ENCODE measurements at places on chromosomes 12 and 14. TPM values are rescaled to one million over a fixed set of nuclear protein-coding genes. Genes with fewer than 3 reads are reported as not detected.
A peak's percentile ranks its signal among the peaks of the same experiment; 100 is the strongest.

DNA sequence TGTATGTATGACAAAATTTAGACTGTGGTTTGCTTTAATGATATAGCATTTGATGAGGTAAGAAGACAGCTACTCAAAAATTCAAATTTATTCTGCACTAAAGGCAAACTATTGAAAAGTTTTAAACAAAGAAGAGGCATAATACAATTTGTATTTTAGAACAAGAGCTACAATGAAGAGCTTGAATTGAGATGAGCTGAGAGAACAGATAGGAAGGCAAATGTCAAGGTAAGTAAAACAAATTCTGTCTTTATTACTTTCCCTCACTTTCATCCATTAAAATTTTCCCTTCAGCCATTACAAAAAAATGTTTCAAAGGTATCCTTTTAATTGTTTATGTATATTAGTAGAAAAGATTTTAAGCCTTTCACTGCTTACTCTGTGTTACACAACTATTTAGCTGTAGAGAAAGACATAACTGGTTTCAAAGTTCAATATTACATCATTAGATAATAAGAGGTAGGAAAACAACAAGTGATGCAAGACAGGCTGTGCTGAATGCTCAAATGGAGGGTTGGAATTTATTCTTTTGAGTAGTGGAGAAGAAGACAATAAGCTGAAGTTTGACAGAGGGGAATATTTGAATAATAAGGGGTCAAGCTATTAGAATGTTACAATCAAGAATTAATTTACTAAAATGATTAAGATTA, 1334.1 kb downstream of the FSCB start:
- H3K27ac ChIP-seq, result no peak overlapping the region
- H3K4me3 ChIP-seq, result no peak overlapping the region
- no peaks in the 10 kb centered on the region for H3K4me1 ChIP-seq
- H3K36me3 ChIP-seq, result no peaks in the 10 kb centered on the region

GRCh38 chr12:47370421-47370820, 290.7 kb upstream of the AMIGO2 start:
- H3K27ac ChIP-seq, result no peak overlapping the region
- ATAC-seq, result no peak
- H3K36me3 ChIP-seq, result no peaks in the 10 kb centered on the region
- no peaks in the 10 kb centered on the region for H3K27me3 ChIP-seq

DNA sequence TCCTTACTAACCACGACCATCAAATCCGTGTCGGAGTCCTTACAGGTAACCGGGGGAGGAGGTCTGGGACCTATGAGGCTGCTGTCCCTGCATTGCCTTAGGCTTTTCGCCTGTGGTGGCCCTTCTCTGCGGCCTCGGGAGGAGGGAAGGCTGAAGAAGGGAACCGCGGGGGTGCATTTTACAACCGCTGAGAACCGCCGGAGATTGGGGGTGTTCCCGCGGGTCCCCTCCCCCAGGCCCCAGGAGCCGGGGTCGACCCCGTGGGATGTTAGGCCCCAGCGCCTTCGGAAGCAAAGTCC, 549 bp downstream of the GPHN start:
- H3K36me3 ChIP-seq, result no peaks in the 10 kb centered on the region
- H3K27me3 ChIP-seq, result no peaks in the 10 kb centered on the region
- peak overlapping the region; percentile 96 for H3K4me3 ChIP-seq
- peaks cover 15% of the 10 kb centered on the region for H3K4me1 ChIP-seq

GRCh38 chr12:132560614-132561426, 49.6 kb downstream of the LRCOL1 start:
- H3K4me3 ChIP-seq, result peak overlapping the region; percentile 44
- no peaks in the 10 kb centered on the region for H3K27me3 ChIP-seq
- no peaks in the 10 kb centered on the region for H3K4me1 ChIP-seq
- ATAC-seq, result peak; percentile 59

The CCDC175 gene
- not detected for total RNA-seq

DNA sequence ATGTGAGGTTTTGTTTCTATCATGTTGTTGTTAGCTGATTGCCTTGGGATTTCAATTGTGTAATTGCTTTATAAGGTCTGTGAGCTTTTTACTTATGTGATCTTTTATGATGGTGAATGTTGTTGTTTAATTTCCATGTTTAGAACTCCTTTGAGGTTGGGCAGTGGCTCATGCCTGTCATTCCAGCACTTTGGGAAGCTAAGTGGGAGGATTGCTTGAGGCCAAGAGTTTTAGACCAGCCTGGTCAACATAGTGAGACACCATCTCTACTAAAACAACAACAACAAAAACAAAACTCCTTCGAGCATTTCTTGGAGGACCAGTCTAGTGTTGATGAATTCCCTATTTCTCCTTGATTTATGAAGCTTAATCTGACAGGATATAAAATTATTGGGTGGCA, 102.1 kb upstream of the PMCH start:
- H3K36me3 ChIP-seq, result no peaks in the 10 kb centered on the region
- no peaks in the 10 kb centered on the region for H3K27me3 ChIP-seq
- no peak overlapping the region for H3K27ac ChIP-seq
- no peaks in the 10 kb centered on the region for H3K4me1 ChIP-seq

DNA sequence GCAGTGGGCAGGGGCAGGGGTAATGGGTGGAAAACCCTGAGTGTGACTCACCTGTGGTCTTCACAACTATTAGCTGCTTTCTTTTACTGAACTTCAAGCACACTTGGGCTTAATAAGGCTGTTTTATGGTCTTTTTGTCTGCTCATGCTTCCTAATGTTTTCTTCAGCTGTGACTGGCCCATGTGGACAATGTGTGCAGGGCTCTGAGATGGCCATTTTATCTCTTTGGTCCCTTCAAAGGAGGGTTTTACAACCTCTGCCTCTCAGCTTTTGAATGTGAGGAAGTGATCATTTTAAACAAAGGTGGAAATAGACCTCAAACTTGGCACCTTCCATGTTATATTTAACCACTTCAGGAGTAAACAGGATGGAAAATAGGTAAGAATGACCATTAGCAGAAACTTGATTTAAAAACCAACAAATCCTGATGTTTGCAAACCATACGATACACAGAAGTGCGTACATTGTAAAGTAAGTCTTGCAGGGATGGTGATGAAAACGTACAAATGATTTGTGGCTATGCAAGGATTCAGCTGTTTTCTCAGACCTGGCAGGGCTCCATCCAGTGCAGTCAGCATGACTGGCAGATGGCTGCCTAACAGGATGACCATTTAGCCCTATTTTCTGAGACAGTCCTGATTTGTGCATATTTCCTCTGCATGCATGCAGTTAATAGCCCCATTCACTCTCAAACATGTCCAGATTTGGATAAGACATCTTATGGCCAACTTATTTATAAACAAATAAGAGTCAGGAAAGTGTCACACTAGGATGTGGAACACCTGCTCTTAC, 103.2 kb downstream of the SLC38A4 start:
- H3K27me3 ChIP-seq, result peaks cover 12% of the 10 kb centered on the region
- H3K36me3 ChIP-seq, result no peaks in the 10 kb centered on the region
- no peak for ATAC-seq
- no peak overlapping the region for H3K4me3 ChIP-seq
- no peaks in the 10 kb centered on the region for H3K4me1 ChIP-seq

DNA sequence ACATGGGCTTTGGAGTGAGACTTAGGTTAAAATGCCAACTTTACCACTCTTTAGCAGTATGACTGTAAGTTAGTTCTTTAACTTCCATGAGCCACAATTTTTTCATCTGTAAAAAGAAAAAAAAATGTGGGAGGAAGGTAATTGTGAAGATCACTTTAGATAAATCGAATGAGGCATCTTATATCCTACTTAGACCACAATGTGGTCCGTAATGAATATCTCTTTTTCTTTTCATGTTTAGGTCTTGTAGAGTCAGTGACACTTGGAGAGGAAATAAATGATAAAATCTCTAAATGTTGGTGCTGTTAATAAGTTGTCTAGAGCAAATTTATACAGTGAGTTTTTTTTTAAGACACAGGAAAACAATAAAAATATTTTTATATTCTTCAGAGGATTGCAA, 34.3 kb downstream of the RGS6 start:
- H3K27ac ChIP-seq, result no peak overlapping the region
- ATAC-seq, result peak; percentile 48
- H3K36me3 ChIP-seq, result no peaks in the 10 kb centered on the region
- H3K4me1 ChIP-seq, result no peaks in the 10 kb centered on the region
- H3K27me3 ChIP-seq, result peaks cover 15% of the 10 kb centered on the region
- no peak overlapping the region for H3K4me3 ChIP-seq

GRCh38 chr14:100568164-100568997, 18.8 kb downstream of the BEGAIN start:
- no peak overlapping the region for H3K27ac ChIP-seq
- no peaks in the 10 kb centered on the region for H3K4me1 ChIP-seq
- peaks cover 32% of the 10 kb centered on the region for H3K27me3 ChIP-seq
- H3K36me3 ChIP-seq, result no peaks in the 10 kb centered on the region
- ATAC-seq, result no peak
- no peak overlapping the region for H3K4me3 ChIP-seq

- ATAC-seq, result no peak
- peaks cover 31% of the 10 kb centered on the region for H3K4me1 ChIP-seq
- H3K36me3 ChIP-seq, result no peaks in the 10 kb centered on the region
- no peak overlapping the region for H3K4me3 ChIP-seq
Measured at GRCh38 chr14:89635615-89636014, 218.6 kb upstream of the FOXN3 start.

DNA sequence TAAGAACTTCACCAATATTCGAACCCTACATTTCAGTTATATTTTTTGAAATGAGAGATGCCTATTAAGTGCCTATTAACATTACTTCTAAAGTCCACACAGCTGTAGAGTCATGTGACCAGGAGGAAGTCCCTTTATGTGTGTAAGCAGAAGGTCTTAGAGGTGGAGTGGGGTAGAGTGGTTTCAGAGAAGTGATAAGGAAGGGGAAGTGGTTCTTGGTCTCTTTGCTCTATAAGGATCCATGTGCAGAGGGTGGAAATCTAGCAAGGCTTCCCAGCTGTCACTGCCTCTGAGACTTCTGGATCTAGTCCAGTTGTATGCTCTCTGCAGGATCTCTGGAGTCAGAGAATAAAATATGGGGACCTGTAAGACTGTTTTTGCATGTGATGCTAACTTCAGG, 673.9 kb downstream of the FLRT2 start:
- no peaks in the 10 kb centered on the region for H3K4me1 ChIP-seq
- H3K27ac ChIP-seq, result no peak overlapping the region
- H3K4me3 ChIP-seq, result no peak overlapping the region
- no peaks in the 10 kb centered on the region for H3K27me3 ChIP-seq
- no peak for ATAC-seq
- H3K36me3 ChIP-seq, result no peaks in the 10 kb centered on the region

- no peaks in the 10 kb centered on the region for H3K27me3 ChIP-seq
- peak overlapping the region; percentile 39 for H3K27ac ChIP-seq
- H3K4me3 ChIP-seq, result peak overlapping the region; percentile 73
Measured at GRCh38 chr14:99604766-99605298, 825 bp upstream of the CCDC85C start.

The ITGB7 gene
- 183 TPM for total RNA-seq

DNA sequence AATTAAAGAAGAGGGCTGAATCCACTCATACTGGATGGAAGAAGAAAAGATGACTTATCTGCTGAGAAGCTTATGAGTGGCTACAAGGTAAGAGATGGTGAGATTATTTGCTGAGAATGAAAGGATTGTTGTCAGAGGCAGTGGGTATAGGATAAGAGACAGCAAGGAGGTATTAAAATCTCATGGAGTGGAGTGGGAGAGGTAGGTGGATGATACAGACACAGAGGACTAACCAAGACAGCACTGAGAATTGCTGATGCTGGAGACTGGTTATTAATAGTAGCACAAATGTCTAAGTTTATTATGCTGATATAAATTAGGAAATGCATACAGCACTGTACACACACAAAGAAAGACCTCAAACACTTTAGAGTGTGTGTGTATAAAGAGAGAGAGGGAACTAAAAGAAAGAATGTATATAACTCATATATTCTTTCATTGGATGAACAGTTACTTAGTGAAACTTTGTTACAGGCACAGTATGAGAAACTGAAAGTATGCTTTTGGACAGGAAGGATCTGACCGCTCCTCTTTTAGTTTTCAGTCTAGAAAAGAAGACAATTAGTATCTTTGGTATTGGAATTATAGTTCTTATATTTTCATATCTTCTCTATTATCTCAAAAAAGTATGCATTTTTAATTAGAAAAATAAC, 543.1 kb downstream of the LRFN5 start:
- ATAC-seq, result no peak
- H3K36me3 ChIP-seq, result no peaks in the 10 kb centered on the region
- no peaks in the 10 kb centered on the region for H3K4me1 ChIP-seq
- H3K4me3 ChIP-seq, result no peak overlapping the region
- H3K27ac ChIP-seq, result no peak overlapping the region

The RDH16 gene
- 0.11 TPM for total RNA-seq

The KCNH3 gene
- 1.1 TPM for total RNA-seq

DNA sequence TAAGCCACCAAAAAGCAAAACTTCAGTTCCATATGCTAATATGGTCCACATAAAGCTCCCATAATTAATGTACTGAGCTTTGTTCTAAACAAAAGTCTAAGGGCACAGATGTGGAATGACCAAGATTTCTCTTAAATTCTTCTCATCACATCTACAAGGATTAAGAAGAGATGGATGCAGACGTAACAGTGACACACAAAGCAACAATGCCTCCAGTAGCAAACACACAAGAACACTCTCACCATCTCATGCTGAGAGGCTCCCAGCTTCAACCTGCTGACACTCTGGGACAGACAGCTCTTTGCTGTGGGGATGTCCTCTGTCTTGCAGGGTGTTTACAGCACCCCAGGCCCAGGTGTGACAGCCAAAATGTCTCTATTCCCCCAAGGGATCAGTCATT, 48.2 kb downstream of the SETD3 start:
- H3K36me3 ChIP-seq, result peaks cover 72% of the 10 kb centered on the region
- H3K27me3 ChIP-seq, result no peaks in the 10 kb centered on the region
- H3K4me3 ChIP-seq, result no peak overlapping the region
- peaks cover 32% of the 10 kb centered on the region for H3K4me1 ChIP-seq

DNA sequence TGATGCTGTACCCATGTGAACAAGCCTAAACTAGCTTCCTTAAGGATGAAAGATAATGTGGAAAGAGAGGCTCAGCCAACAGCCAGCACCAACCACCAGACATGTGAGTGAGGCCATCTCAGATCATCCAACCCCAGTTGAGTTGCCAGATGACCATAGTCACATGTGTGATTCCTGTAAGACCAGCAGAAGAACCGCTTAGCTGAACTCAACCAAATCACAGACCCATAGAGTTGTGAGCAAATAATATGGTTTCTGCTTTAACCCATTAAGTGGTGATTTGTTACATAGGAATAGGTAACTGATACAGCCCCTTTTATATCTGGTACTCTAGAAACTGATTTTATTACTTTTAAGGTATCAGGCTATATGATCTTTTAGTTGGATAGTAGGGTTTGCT, 17.6 kb upstream of the ELK3 start:
- peaks cover 15% of the 10 kb centered on the region for H3K4me1 ChIP-seq
- H3K27ac ChIP-seq, result peak overlapping the region; percentile 65
- no peaks in the 10 kb centered on the region for H3K27me3 ChIP-seq
- ATAC-seq, result no peak
- peaks cover 6% of the 10 kb centered on the region for H3K36me3 ChIP-seq

The KICS2 gene
- total RNA-seq, result 14.2 TPM

GRCh38 chr12:7638760-7639555, 26.8 kb downstream of the APOBEC1 start:
- peak; percentile 93 for ATAC-seq
- peaks cover 16% of the 10 kb centered on the region for H3K4me1 ChIP-seq
- H3K4me3 ChIP-seq, result peak overlapping the region; percentile 65
- peak overlapping the region; percentile 56 for H3K27ac ChIP-seq
- no peaks in the 10 kb centered on the region for H3K36me3 ChIP-seq
- peaks cover 10% of the 10 kb centered on the region for H3K27me3 ChIP-seq

- peak overlapping the region; percentile 75 for H3K4me3 ChIP-seq
- no peaks in the 10 kb centered on the region for H3K27me3 ChIP-seq
- peak overlapping the region; percentile 73 for H3K27ac ChIP-seq
Measured at GRCh38 chr14:104678346-104678745, 11.1 kb upstream of the INF2 start.

The LRRC9 gene
- not detected for total RNA-seq
